ENCODE measurements at places on chromosomes 7 and 10. TPM values are rescaled to one million over a fixed set of nuclear protein-coding genes. Genes with fewer than 3 reads are reported as not detected.

DNA sequence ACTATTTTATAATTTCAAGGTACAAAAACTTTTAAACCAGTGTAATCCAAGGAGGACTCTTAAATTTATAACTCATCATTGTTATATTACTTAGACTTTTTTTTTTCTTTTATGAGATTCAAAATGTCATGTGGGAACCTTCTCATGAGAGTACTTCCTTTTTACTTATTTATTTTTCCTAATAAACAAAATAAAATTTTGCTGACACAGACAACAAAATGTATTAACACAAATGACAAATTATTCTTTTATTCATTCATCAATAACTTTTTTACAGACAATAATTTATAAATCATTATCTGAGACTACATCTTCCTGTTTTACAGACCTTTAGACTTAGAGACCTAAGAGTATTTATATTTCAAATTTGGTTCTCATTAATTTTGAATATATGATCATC is 706.2 kb downstream of the SUGCT start:
- DNase-seq, result no peak

DNA sequence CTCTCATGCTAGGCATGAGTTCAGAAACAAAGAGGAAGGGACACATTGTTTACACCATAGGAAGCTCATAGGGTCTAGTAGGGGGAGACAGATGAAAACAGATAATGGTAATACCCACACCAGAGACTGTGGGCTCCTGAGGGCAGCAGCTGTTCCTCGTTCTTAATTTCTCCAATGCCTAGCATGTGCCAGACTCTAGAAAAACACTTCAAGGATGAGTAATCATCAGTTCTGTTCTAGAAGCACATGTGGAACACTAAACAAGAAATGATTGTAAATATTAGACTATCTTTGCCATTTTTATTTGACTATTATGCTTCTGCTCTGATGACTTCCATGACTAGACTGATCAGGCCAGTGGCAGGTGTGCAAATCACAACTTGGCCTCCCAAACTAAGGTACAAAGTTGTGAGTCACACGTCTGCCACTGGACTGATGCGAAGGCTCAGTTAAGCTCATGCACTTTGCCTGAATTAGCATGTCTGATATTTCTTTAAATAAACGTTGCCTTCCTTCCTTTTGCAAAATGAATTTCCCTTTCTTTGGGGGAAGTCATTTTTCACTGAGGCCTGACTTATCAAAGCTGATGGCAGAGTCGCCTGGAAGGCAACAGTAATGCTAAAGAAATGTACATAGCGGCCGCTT is 89.2 kb upstream of the FGL2 start:
- no peak for DNase-seq

GRCh38 chr7:138382862-138383565 is 77.0 kb upstream of the TRIM24 start:
- DNase-seq, result no peak

DNA sequence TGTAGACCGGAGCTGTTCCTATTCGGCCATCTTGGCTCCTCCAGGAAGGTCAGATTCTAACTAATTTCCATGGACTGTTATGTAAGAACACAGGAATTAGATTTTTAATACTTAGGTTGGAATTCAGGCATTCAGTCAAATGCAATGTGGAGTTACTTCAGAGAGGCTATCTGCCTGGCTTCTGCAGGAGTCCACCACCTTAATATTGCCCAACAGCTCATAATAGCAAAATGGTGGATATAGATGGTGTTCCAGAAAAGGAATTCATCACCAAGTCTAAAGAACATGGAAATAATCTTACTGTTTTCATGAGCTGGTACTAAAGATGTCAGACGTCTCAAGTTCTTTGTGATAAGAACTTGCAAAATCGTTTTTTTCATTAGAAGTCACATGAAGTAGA is 39.5 kb downstream of the CRHR2 start:
- DNase-seq, result no peak

GRCh38 chr7:35037211-35037525 is at the start of gene DPY19L1:
DPY19L1 (minus strand) TSS chr7:35037485; CDS start chr7:35037394, 91 bp downstream.
- DNase-seq, result no peak

DNA sequence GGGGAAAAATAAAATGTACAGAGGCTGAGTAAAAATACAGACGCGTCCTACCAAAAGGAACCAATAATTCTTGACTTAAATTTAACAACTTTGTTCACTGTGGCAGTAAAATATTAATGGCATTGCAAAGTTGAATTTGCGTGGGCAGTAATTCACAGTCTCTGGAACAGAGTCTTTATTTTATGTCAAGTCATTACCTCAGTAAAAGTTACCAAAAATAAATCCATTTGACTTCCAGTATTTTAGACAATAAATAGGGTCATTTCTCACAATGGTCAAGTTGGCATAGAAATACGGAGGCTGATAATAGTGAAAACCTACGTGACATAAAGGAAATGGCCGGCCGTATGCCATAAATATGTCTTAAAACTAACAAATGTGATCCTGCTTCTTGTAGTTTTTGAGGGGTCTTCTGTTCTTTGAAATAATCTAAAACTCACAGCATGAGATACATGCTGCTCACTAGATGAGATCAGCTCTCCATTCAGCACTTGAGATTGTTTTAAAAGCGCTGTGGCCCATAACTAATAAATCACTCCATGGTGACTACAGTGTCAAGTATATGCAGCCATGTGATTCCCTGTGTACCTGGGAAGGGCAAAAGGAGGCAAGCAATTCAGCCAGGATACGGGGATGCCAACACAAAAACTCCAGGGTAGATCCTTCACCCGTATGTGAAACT is 75.3 kb downstream of the DOCK4 start:
- DNase-seq, result no peak

- no peak for DNase-seq
These were observed 10.4 kb upstream of the STOX1 start for GRCh38 chr10:68816796-68817412.

Gene WIPF3
- total RNA-seq, result 0.95 TPM

Gene REEP3
- total RNA-seq, result 50.9 TPM

Gene PRF1
- total RNA-seq, result 29.5 TPM

Gene OR9A2
- total RNA-seq, result not detected

All from lower lobe of right lung (tissue), 2 donors.